ENCODE measurements at places on chromosomes 1 and 21.

DNA sequence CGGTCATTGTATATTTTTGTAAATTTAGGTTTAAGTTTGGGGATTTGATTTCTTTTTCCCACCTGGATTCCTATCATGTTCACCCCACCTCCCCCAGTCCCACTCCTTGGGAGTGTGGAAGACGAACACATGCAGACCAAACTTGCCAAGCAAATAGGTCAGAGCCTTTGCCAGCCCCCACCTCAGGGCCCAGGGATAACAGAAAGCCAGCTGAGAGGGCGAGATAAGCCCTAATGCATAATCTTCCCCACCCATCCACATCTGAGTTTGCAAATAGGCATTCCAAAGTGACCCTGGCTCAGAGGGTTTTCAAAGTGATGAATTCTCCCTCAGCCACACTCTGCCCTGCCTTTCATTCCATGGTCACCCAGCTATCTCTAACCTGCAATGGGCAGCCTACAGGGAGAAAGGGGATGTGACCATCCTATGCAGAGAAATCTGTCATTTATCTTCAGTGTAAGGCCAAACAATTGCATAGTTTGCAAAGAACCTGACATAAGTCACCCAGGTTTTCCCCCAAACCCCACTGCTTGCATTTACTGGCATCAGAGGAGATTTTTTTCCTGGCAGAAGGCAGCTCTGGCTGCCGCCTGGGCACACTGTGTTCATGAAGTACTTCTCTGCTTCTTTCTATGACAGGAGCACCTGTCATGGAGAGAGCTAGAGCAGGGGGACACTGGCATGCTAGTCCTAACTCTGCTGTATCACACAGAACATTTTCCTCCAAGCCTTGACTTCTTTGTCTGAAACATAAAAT is 69.0 kb upstream of the NFIA start:
- no peak for DNase-seq

DNA sequence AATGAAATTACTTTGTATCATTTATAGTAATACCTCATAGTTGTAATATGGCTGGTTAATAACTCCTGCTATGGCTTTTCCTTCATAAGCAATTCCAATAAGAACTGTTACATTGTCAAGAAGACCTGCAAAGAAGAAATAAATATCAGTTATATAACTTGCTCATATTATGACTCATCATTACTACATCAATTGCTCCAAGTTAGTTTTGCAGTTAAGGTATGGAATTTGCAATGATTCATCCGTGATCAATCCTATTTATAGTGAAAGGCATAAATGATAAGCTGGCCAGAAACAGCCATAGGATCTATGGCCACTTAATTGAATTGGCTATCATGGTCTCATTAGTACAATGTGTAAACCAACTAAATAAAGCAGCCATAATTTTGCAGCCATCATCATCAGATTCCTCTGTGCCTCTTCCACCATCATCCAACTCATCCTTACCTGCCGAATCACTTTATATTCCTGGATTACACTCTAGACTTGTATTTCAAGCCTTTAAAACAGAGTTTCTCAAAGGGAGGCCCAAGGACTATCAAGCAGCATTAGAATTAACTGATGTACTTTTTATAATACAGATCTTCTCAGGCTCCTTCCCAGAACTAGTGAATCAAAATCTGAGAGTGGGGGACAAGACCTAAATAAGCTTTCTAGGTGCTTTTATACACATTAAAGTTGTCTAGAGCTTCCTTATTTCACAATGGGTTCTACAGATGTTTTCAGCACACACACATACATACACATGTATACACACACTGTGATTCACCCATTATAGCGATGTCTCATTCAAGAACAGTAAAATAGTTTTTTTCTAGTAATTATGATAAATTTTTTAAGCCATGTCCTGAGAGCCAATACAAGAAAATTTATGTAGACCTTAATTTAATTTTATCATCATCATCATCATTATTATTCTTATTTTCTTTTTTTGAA is 21.2 kb upstream of the EPRS1 start:
- DNase-seq, result no peak

GRCh38 chr1:185045814-185046492 is 595 bp downstream of the RNF2 start:
- DNase-seq, result peak; percentile 28

GRCh38 chr1:42177541-42177981 is 13.0 kb upstream of the GUCA2A start:
- no peak for DNase-seq

DNA sequence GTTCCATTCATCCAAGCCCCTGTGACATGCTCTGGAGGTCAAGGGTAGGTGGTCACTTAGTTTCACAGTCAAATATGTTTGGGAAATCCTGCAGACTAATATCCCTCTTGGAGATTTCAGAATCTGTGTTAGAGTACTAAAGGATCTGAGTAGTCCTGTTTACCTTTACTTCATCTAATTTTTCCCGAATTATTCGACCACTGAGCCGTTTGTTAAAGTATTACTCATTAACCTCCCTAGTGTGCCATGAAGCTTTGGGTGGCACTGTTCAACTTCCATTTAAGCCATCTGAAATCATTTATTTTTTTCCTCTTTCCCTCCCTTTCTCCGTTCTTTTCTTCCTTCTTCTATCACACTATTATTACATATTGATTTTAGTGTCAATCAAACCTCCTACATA is 109.9 kb downstream of the NGF start:
- DNase-seq, result no peak

DNA sequence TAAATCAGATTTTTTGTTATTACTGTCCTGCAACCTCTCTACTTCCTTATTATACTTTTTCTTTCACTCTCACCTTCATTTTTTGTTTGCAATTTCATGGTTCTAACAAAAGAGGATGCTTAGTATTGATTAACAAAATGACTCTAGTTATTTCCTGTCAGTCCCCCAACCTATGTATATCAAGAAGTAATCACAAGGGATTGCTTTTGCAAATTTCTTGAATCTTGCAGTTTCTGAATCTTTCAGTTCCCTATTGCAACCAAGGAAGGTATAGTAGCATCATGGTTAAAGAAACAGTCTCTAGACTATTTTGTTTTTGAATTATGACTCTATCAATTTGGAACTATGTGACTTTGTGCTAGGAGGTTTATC is 446.9 kb downstream of the NEGR1 start:
- DNase-seq, result no peak

DNA sequence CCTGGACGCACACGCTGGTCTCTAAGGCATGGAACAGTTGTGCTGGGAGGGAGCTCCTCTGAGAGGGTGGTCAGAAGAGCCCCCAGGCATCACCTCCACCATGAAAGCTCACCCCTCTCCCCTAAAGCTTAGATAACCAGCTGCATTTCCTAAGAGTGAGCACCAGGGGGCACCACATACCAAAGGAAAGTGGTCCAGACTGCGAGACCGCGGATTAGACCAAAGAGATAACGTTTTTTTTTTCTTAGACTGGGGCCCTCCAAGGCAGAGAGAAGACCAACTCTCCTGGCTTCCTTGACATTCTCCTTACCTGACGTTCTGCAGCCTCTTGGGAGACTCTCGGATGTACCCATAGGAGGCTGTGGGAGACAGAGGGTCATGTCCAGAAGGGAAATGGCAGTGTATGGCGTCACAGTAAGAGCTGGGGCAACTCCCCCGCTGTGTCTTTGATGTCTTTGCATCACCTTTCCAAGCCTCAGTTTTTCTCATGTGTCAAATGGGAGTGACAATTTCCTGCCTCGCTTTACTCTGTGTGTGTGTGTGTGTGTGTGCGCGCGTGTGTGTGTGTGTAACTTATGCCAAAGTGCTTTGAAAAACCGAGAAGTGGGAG is 12.3 kb upstream of the IFNLR1 start:
- peak; percentile 56 for DNase-seq

- no peak for DNase-seq
Measured at GRCh38 chr1:151362308-151363155, 10.0 kb downstream of the SELENBP1 start.

DNA sequence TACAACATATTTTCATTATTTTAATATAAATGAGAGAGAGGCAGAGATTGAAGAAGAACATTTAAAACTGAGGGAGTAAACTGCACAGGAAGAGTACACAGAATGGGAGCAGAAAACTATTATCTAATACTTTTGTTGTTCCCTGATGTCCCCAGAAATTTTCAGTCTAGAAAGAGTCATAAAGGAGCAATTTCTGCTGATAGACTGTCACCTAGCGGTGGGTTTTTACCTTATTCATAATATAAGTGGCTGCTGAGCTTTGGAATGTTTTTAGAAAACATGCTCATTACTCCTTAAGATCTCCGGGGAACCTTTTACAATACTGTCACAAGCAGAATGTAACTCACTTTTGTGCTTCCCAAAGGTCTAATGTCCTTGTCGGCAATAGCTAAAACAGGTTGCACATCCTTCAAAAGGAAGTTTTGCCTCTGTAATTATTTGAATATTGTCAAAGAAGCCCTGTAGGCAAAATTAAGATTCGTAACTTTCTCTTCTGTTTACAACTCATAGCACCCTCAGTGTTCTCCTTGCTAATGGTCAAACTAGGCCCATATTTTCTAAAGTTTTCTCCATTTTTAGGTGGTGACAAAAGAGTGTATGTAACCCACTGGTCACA is 4.9 kb upstream of the NPL start:
- DNase-seq, result peak; percentile 35

DNA sequence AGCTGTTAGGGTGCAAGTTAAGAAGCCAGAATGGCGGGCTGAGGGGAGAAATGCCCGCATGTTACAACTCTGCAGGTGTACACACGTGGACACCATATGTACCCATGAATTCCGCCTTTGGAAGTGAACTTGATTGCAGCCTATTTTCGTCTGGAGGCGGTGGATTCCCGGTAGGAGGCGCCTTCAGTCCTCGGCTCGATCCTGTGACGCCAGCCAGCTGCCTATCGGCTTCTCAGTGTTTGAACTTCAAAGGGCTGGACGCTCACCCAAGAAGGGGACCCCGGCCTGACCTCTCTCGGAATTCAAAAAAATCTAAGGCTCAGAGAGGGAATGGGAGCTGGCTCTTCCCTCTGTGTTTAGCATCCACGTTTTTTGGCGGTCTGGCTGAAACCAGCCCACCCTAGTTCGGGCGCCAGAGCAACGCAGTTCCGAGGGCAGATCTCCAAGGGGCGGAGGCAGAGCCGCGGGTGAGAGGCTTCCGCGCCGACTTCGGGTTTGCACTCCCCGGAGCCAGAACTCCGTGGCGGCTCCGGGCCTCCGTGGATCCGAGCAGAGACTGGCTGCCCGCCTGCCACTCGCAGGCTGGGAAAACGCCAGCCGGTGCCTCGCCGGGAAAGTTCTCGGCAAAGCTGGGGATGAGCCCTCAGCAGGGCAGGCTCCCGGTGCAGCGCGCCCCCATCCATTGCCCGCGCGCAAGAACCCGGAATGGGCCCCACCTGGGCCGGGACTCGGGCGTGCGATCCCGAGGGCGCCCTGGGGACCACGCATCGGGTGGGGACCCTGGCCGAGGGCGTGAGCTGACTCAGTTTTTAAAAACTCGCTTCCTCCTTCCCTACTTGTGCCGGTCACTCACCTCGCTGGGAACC is 996 bp upstream of the TMEM51 start:
- DNase-seq, result peak; percentile 82

DNA sequence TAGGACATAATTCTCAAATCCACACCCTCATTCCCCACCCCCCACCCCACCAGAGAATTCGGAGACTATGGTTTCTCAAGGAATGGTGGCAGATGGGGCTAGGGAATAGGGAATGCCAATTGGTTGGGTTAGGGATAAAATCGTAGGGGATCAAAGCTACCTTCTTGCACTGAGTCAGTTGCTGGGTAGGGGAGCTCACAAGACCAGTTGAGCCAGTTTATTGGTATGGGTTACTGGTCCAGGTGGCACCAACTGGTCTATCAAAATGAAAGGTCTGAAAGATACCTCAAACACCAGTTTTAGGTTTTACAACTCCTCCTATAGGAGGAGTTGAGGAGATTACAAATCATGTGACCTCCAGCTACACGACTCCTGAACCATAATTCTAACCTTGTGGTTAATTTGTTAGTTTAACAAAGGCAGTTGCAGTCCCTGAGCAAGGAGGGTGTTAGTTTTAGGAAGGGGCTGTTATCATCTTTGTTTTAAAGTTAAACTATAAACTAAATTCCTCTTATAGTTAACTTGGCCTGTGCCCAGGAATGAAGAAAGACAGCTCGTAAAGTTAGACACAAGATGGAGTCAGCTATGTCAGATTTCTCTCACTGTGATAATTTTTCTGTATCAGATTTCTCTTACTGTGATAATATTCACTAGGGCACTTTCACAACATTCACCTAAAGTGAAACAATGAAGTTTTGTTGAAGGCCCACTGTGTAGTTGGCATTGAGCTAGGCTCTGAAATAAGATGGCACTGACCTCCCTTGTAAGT is 2.5 kb downstream of the SHISAL2A start:
- DNase-seq, result no peak

- DNase-seq, result no peak
Measured at GRCh38 chr1:229757226-229757625, 131.2 kb downstream of the URB2 start.

GRCh38 chr1:59814901-59815825 is at the start of gene HOOK1:
HOOK1 (plus strand) TSS chr1:59814949; CDS start chr1:59815118, 169 bp downstream.
- DNase-seq, result no peak

DNA sequence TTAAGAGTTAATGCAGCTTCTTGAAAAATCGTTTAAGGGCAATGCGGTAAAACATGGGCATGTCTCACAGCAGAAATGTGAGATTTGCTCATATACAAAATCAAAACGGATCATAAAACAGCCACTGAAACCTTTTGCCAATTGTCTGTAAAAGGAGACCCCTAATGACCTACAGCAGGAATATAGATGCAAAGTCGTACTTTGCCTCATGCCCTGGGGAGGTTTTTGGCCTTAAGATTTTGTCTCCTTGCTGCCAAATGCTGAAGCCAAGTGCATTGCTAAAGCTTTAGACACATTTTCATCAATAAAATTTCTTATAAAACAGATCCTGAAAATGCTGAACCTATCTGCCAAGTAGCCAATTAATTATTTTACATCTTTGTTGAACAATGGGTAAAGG is 226.9 kb downstream of the TGFB2 start:
- DNase-seq, result no peak
